ENCODE measurements at places on chromosomes 12 and 14.

DNA sequence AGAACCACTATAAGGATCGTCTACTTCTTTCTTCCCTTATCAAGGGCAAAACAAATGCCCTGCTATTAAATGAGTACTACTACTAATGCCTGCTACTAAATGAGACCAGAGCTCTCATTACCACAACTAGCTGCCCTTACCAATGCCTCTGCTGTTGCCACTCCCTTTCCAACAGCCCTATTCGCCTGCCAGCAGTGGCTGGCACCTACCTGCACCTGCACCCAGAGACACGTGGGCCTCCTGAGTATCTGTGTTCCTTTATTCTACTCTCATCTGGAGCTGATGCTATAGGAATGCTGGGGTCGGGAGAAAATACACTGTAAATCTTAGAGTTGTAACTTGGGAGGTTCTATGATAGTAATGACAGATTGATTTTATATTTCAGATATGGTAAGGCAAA lies 174.7 kb downstream of the SLC2A13 start:
- no peak overlapping the region for H3K27ac ChIP-seq
- no peak for DNase-seq
- no peak overlapping the region for H3K4me3 ChIP-seq
- H3K27me3 ChIP-seq = no peaks in the 10 kb centered on the region
- H3K36me3 ChIP-seq = no peaks in the 10 kb centered on the region
- H3K4me1 ChIP-seq = no peaks in the 10 kb centered on the region

DNA sequence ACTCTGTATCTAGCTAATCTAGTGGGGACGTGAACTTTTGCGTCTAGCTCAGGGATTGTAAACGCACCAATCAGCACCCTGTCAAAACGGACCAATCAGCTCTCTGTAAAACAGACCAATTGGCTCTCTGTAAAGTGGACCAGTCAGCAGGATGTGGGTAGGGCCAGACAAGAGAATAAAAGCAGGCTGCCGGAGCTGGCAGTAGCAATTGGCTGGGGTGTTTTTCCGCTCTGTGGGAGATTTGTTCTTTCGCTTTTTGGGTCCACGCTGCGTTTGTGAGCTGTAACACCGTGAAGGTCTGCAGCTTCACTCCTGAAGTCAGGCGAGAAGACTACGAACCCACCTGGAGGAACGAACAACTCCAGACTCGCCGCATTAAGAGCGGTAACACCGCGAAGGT lies 76.5 kb downstream of the SPRING1 start:
- no peak overlapping the region for H3K4me3 ChIP-seq
- no peak for DNase-seq
- H3K27ac ChIP-seq = no peak overlapping the region
- H3K4me1 ChIP-seq = no peaks in the 10 kb centered on the region
- H3K36me3 ChIP-seq = no peaks in the 10 kb centered on the region

DNA sequence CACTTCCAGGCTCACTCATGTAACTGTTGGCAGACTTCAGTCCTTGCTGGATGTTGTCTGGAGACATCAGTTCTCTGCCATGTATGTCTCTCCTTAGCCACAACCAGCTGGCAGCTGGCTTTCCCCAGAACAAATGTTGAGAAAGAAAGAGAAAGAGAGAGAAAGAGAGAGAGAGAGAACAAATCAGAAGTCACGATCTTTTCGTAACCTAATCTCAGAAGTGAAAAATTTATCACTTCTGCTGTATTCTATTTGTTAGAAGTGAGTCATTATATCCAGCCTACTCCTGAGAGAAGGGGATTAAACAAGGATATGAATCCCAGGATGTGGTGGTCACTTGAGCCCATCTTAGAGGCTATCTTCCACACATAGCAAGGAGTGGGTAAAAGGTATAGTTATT lies 101.2 kb downstream of the BTG1 start:
- no peaks in the 10 kb centered on the region for H3K27me3 ChIP-seq
- no peak overlapping the region for H3K27ac ChIP-seq
- no peak overlapping the region for H3K4me3 ChIP-seq
- no peaks in the 10 kb centered on the region for H3K4me1 ChIP-seq
- no peak for DNase-seq

GRCh38 chr14:92951912-92952471 lies 29.0 kb downstream of the CHGA start:
- peak; percentile 78 for DNase-seq
- H3K4me1 ChIP-seq = no peaks in the 10 kb centered on the region
- H3K36me3 ChIP-seq = no peaks in the 10 kb centered on the region
- no peak overlapping the region for H3K27ac ChIP-seq
- no peaks in the 10 kb centered on the region for H3K27me3 ChIP-seq

- H3K4me3 ChIP-seq = peak overlapping the region; percentile 38
- H3K27ac ChIP-seq = peak overlapping the region; percentile 53
- no peak for DNase-seq
- no peaks in the 10 kb centered on the region for H3K36me3 ChIP-seq
- H3K27me3 ChIP-seq = no peaks in the 10 kb centered on the region
- H3K4me1 ChIP-seq = no peaks in the 10 kb centered on the region
Measured at GRCh38 chr12:94872671-94872970, 130.9 kb downstream of the NDUFA12 start.

DNA sequence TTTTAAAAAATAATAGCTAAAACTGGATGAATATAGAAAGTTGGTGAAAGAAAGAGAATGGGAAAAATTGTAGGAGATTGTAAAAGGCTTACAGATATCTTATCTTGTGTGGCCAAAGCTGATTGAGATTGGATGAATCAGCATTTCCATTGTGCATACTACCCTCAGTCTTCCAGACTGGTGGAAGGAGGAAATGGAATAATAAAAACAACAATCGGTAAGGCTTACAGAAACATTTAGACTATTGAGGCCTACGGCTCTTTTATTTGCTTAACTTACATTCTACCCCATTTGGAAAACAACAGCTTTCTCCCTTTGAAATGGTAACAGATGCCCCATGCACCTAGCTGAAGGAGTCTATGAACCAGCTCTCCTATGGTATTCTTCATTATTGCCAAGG lies 129.8 kb downstream of the PTPRB start:
- no peak for DNase-seq
- no peaks in the 10 kb centered on the region for H3K4me1 ChIP-seq
- no peaks in the 10 kb centered on the region for H3K36me3 ChIP-seq
- no peak overlapping the region for H3K4me3 ChIP-seq
- no peaks in the 10 kb centered on the region for H3K27me3 ChIP-seq
- H3K27ac ChIP-seq = no peak overlapping the region

DNA sequence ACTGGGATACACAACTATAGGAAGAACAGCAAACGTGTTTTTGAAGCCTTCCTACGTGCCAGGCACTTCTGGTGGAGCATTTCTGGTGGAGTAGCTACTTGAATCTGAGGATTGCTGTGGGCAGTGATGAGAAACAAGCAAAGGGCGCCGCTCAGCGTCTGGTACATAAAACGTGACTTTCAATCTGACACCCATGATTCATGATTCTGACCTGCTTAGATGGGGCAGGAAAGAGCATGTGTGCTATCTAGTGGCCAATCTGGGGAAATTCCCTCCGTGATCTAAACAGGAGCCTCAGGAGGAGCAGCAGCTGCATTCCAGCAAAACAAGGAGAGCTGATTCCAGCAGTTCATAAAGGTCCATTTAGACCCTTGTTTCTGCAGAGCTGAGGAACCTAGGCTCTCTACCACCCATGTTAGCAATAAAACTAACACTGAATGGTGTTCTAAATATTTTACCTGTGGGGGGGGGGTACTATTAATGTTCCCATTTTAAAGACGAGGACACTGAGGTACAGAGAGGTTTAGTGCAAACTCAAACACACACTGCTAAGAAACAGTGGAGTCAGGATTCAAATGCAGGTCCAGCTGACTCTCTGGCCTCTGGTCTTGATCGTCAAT lies 37.8 kb downstream of the PAH start:
- no peaks in the 10 kb centered on the region for H3K4me1 ChIP-seq
- peak; percentile 53 for DNase-seq
- H3K27me3 ChIP-seq = no peaks in the 10 kb centered on the region
- H3K4me3 ChIP-seq = no peak overlapping the region
